Foreskin fibroblast (primary cell): ENCODE measurements at places on chromosomes 5 and 9.

- no peak for DNase-seq
Observed at GRCh38 chr5:178564811-178565550, 25.2 kb downstream of the COL23A1 start.

- DNase-seq: no peak
Observed at GRCh38 chr9:132412089-132412488, 2.1 kb downstream of the CFAP77 start.

GRCh38 chr5:31847354-31847753 lies 208.4 kb downstream of the PDZD2 start:
- DNase-seq: no peak

GRCh38 chr9:20512636-20513035 lies 109.7 kb downstream of the MLLT3 start:
- DNase-seq: peak; percentile 48

GRCh38 chr5:100731768-100732167 lies 171.3 kb downstream of the ST8SIA4 start:
- DNase-seq: no peak

GRCh38 chr9:5684101-5684500 lies 55.2 kb downstream of the RIC1 start:
- no peak for DNase-seq

DNA sequence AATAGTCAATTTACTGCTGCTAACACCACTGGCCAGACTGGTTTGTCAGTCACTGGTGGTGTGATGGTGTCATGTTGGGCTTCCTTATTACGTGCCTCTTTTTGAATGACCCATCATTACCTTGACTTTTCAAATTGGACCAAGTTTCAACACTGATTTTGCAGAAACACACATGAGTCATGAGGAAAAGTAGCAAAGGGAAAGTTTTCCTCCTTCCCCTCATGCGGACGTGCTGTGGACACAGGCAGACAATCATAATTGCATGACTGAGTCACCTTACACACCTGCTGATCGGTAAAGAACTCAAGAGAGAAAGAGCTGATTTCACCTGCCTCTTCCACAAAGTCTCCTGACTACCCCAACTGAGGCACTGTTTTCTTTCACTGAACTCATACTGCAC lies 324.5 kb downstream of the ARRDC3 start:
- no peak for DNase-seq

DNA sequence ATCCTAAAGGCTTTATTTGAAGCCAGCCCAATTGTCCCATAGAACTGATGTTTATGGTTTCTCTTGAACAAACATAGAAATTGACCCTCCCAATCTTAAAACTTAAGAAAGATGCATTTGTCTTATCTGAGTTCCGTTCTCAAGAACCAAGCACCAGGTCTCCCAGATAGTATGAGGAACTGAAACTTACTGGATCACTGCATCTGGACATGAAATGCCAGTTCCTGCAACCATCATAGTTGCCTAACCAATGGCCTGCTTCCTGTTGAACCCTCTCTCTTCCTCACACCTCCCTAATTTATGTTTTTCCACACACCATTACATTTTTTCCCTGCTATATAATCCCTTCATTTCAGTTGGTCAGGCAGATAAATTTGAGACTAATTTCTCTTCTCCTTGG lies 478.9 kb downstream of the HTR1A start:
- DNase-seq: no peak

DNA sequence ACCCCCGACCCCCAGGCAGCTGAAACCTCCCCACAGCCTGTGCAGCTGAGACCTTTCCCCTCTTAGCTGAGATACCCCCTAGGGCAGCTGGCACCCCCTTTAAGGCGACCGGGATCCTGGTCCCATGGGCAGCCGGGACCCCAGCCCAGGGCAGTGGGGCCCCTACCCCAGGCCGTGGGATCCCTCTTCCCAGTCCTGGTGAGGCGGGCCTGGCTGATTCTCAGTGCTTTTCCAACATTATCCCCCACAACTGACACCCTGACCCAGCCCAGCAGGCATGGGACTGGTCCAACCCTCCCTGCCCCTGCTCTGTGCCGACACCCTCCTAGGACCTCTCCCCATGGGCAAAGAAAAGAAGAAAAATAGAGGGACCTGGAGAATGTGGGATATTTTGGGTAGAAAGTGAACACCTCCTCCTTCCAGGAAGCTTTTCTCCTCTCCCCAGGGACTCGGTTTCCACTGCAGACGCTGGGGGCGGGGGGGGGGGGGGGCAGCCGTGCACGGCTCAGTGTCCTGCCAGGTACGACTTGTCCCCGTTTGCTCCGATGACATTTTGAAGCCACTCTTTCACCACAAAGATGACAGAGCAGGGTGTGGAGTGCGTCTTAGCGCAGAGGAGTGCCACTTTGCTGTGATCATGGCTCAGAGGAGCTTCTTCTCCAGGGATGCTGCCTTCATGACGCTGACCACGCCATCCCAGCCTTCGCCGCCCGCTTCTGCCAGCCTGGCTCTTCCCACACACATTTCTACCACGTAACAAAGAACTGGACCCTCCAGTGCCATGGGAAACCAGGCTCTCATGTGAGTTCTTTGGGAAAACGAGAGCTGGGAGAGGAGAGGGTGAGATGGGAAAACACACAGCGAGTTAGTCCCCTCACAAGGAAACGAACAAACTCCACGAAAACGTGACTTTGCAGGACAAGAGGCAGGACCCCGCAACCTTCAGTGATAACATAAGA lies 47.5 kb downstream of the MRPL36 start:
- DNase-seq: no peak

GRCh38 chr9:82202808-82203207 lies 214.2 kb downstream of the SPATA31D1 start:
- peak; percentile 57 for DNase-seq

GRCh38 chr9:115551396-115551795 lies 433.4 kb upstream of the TNC start:
- peak; percentile 78 for DNase-seq

GRCh38 chr5:133428072-133428660 lies 184.2 kb downstream of the FSTL4 start:
- no peak for DNase-seq

- peak; percentile 65 for DNase-seq
Observed at GRCh38 chr9:87063871-87064270, 116.6 kb upstream of the GAS1 start.

DNA sequence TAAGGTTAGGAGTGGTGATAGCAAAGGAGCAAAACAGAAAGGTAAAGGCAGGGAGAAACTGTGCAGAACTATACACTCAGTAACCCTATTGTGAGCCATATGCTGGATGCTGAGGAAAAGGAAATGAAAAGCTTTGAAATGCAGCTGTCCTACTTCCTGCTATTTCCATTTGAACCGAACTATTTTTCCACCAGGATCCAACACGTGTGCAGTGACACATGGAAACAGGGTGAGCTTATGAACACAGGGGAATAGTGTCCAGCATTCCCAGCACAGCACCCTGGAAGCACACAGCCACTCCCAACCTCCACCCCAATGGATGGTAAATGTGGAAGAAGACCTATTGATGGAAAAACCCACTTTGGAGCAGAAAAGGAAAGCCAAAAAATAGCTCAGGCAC lies 69.0 kb upstream of the SLC12A2 start:
- DNase-seq: no peak

DNA sequence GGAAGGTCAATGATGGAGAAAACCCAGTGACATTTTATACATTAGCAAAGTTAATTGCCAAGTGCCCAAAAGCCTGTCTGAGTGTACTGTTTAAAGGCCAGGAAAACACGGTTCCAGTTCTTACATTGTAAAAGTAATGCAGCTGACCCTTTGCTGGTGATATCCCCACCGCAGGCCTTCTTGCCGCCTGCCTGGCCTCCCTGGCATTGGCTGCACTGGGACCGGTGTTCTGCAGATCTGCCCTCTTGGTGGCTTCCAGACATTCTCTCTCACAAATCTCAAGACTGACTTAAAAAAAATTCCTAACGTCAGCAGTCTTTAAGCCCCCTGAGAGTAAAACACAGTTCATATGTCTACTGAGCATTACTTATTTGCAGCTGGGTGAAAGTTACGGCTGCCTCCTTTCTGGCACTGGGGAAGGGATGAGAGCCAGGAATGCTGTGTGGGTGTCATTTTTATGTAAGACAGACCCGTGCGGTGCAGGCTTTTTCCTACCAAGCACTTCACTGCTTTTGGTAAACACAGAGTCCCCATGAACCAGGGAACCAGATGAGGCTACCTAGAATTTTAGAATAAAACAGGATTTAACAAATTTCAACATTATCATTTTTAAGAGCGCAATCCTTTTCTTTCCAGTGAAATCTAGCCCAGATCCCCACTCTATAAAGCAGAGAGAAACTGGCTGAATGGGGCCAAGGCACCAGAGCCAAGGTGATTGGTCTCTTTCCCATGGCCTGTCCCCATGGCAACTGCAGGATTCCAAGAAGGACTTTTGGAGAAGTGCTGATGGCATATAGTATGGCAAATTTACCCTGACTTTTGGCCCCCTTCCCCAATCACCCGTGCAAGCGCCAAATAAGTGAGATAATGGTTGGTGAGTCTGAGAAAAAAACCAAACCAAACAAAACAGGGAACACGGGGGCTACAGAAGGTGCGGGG lies 80.8 kb downstream of the LMNB1 start:
- DNase-seq: peak; percentile 56
